ENCODE measurements at places on chromosomes 4 and X.

DNA sequence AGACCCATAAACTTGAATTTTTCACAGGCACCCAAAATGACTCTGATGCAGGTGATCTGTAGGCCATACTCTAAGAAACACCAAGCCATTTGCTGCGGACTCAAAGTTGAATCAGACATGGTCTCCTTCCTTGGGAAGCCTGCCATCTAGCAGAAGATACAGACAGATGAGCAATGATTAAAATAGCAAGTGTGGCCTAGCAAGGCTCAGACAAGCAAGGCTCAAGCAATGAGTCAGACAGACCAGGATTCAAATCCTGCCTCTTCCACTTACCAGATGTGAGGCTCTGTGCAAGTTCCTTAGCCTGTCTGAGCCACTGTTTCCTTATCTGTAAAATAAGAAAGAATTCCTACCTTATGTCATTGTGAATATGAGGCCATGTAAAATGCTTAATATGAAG, 2.3 kb downstream of the CCDC149 start:
- peak; percentile 22 for DNase-seq

DNA sequence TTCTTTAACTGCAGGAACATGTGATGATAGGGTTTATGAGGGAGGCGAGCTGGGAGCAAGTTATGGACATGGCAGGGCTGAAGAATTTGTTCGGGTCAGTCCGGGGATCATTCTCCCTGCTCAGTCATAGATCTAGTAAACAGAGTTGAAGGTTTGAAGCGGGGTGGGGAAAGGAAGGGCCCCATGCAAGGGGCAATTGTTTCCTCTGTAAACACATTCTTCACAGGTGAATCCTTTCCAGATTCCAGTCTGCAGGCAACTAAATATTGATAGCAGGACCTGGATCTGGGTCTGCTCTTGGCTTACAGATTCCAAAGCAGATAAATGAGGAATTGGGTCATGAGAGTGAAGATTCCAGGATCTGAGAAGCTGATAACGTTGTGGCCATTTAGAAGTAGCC, 44.3 kb upstream of the ARHGAP24 start:
- DNase-seq: peak; percentile 9

GRCh38 chr4:64539234-64539849, 130.1 kb upstream of the TECRL start:
- DNase-seq: peak; percentile 52

GRCh38 chrX:76433219-76433618, 5.7 kb downstream of the MAGEE1 start:
- peak; percentile 1 for DNase-seq

- no peak for DNase-seq
Measured at GRCh38 chrX:1851527-1851926, 236.7 kb downstream of the ASMT start.

- DNase-seq: no peak
Measured at GRCh38 chr4:8238515-8239053, 31.0 kb upstream of the HTRA3 start.

- peak; percentile 86 for DNase-seq
Measured at GRCh38 chrX:13357925-13358324, 38.1 kb upstream of the ATXN3L start.

DNA sequence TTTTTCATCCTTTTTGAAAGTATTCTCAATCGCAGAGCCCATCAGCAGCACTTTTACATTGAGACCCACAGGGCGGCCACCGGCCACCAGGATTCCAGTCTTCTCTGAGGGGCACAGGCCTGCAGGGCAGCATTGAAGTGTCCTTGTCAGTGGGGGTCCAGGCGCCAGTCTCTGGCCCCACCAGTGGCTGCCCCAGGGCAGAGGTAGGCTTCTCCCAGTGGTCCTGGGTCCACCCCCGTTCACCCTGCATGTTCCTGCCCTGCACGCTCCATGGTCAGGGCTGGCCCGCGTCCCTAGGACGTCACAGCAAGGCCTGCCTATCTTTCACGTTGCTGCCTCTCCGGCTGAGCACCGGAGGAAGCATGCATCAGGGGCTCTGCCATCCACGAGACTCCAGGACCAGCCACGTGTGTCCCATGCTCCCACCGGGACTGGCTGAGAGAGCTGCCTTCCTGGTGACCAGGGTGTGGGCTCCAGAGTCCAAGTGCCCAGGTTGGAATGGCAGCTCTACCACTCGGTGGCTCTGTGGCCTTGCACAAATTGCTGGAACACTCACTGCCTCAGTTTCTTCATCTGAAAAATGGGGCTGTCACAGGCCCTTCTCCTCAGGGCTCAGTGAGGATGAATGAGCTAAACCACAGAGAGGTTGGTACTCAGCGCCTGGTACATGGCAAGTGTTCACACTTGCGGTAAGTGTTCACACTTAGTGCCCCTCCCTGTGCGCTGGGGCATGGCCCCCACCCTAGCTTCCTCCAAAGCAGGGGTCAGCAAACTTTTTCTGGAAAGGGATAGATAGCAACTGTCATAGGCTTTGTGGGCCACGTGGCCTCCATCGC, 30.7 kb upstream of the JAKMIP1 start:
- no peak for DNase-seq

GRCh38 chrX:136065044-136065671, 79.9 kb downstream of the SLC9A6 start:
- DNase-seq: peak; percentile 63

- peak; percentile 15 for DNase-seq
Measured at GRCh38 chr4:121277194-121278105, 103.4 kb downstream of the QRFPR start.

DNA sequence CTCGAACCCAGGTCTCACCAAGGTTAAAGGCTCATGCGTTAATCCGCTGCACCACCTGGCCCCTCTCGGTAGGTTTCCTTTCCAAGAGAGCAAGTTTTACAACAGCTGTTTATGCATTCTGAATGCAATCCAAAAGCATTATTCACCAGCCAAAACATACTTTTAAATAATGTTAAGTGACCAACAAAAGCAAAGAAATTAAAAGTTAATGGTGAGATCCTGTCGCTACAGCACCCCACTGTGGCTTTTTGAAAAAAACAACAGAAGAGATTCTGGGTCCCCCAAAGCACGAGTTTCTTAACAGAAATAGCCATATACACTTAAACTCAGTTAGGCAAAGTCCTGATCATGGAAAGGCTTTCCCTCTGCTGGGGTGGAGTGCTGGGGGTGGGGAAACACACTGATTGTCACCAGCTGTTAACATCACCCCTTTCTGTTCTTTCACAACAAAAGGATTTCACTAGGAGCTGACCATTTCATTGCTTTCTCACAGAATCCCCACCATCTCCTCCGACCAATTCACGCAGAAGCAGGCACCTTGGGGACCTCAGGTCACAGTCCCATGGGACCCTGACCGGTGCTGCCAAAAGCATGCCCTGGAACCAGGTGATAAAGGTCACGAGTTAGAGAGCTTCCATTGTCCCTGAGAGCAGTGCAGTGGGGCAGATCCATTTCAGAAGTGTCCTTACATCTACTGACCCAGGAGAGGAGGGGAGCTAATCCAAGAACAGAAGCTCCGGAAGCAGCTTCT, 51.2 kb downstream of the ZNF827 start:
- DNase-seq: peak; percentile 22

DNA sequence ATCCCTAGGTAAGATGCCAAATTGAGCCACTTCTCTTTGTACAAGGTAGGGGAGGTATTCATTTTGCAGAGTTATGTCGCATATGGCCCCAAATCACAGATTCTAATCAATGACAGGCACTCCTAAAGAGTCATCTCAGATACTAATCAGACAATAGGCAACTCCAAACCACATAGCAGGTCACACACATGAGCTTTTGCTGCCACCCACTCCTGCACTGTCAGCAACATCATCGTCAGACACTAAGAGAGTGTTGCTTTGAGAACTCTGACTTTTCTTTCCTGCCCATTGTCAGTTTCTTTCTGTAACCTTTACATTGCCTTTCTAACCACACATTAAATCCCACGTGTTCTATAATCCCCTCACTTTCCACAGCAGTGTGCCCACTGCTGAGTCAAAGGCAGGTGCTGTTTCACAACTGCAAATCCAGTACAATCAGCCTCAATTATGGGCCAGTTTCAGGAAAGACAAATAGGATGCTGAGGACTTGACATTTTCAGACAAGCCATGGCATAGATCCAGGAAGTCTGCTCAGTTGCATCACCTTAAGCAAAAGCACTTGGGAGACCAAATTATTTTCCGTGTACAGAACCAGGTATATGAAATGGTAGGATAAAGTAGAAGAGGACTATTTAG, 23.5 kb downstream of the TMEM31 start:
- DNase-seq: peak; percentile 76

- DNase-seq: peak; percentile 88
Measured at GRCh38 chr4:156824451-156825060, 147.0 kb downstream of the PDGFC start.

GRCh38 chrX:16770970-16771482, 15.2 kb upstream of the TXLNG start:
- DNase-seq: no peak

GRCh38 chrX:8969378-8969777, 64.5 kb downstream of the FAM9B start:
- no peak for DNase-seq

DNA sequence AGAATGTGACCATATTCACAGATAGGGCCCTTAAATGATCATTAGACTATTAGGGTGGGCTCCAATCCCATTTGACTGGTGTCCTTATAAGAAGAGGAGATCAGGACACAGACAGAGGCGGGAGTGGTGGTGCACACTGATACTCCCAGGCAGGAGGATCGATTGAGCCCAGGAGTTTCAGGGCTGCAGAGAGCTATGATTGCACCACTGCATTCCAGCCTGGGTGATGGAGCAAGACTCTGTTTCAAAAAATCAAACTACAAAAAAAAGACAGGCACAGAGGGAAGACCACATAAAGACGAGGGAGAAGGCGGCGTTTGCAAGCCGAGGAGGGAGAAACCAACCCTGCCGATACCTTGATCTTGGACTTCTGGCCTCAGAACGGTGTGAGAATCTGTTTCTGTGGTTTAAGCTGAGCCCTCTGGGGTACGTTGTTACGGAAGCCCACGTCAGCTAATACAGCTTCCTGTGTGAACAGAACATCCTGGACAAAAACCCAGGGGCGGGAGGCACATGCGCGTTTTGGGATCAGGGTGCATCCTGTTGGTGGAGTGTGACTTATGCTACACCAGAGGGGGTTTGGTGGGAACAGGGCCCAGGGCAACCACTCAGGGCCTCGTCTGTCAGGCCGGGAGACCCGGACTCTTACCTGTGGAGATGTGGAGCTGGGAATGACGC, 211.8 kb upstream of the PSAPL1 start:
- DNase-seq: no peak

DNA sequence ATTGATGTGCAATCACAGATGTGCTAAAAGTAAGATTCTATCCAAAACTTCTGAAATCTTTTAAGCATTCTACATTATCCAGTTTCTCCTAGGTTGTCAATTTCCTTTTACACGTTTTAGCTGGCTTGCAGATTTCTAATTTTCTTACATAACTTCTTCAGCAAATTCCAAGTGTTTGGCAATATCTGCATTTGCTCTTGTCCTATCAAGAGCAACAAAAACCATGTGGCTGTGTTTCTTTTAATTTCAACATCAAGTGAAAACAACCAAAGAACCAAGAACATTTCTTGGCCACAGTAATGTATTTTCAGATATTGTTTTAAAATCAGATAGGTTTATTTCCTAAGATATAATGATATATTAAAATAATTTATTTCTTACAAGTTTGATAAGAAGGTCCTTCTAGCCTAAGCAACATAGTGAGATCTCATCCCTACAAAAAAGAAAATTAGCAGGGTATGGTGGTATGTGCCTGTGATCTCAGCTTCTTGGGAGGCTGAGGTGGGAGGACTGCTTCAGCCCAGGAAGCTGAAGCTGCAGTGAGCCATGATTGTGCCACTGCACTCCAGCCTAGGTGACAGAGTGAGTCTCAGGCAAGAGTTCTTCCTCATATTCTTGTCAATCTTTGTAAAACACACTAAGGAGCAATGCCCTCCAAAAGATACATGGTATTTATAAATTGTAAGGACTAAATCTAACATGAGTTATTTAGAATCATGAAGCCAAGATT, 131.4 kb upstream of the NAP1L5 start:
- no peak for DNase-seq

DNA sequence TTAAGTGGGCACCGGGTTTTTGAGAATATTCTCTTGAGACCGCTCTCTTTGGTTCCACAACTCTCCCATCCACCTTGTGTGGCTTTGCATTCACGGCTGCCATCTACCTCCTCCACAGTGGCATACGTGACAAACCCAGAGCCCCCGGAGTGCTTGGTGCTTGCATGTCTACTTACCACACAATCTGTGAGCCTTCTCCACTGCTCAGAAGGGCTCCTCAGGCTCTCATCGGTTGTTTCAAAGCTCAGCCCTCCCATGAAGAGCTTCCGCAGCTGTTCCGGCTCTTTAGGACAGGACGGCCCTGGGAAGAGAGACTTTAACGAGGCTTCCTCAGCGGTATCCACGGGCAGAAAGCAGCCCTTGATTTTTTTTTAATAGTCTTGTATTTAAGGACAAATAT, 167.6 kb upstream of the ANK2 start:
- no peak for DNase-seq
